ENCODE measurements at places on chromosomes 4 and X. TPM values are rescaled to one million over a fixed set of nuclear protein-coding genes. Genes with fewer than 3 reads are reported as not detected.

DNA sequence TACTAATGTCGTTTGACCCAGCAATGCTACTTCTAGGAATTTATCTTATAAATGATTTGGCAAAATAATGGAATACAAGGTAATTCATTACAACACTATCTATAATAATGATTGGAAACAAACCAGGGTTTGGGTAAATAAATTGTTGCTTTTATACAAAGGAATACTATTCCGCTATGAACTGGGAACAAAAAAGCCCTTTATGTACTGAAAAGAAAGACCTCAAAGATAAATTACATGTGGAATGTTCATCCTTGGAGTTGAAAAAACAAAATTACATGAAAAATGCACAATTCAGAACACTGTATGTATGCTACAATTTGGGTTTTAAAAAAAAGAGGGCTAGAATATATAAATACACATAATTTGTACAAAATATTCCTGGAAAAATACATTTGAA, 5.2 kb upstream of the NUP54 start:
- DNase-seq, result no peak

DNA sequence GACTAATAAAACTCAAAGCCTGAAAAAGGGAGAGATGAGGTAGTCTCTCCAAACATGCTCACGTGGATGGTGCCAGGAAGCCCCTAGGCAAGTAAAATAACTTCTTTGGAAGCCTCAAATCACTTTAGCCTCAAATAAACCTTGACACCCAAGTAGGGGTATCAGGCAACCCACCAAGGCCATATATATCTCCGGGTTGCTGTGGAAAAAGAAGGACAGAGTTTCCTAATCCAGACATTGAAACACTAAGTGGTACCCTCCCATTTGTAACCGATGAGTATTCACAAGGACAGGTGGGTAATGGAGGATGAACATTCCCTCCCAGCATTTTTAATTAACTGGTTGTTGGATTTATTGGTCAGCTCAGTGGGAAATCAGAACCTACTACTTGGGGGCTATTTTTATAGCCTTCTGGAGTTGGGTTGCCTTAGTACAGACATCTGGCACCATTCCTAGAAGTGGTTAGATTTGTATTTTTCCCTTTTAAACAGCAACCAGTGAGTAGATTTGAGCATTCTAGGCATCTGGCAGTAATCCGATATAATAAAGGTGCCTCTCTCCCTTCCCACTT, 87.7 kb downstream of the GPC3 start:
- DNase-seq, result no peak

CYSLTR1 gene
- 0.50 TPM for total RNA-seq

DNA sequence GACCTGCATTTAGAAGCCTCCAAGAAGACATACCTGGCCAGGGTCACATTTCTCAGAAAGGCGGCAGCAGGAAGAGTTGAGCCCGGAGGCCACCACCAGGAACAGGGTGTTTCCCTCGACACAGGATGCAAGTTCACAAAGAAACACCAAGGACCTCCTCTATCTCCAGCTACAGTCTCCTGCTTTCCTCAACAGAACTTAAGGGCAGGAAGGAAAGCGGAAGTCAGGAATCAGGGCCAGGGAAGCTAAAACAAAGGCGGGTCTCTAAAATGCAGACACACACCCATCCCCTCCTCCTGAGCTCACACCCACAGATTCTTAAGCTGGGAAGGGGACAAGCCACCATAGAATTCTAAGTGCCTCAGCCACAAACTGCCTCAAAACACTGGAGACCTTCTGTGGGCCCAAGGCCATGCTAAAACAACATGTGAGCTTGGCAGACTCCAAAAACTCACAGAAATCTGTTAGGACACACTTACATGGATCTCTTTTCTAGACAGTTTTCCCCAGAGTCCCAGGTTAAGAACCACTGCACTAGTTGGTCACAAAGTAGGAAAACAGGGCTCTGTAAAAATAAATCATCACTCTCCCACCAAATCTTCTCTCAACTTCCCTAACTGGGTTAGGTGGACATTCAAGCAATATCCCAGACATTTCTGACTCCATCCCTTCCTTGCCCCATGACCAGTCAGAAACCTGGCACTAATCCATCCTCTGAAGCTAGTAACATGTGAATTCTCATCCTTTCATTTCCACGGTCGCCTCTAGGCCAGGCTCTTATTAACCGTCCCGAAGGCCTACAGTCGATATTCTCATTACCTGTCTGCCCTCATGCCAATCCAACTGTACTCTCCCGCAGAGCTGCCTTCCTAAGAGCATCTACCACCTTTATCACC, 163.2 kb downstream of the APBB2 start:
- DNase-seq, result no peak

- no peak for DNase-seq
These were observed 20.4 kb upstream of the FRMPD3 start for GRCh38 chrX:107429090-107429489.

DNA sequence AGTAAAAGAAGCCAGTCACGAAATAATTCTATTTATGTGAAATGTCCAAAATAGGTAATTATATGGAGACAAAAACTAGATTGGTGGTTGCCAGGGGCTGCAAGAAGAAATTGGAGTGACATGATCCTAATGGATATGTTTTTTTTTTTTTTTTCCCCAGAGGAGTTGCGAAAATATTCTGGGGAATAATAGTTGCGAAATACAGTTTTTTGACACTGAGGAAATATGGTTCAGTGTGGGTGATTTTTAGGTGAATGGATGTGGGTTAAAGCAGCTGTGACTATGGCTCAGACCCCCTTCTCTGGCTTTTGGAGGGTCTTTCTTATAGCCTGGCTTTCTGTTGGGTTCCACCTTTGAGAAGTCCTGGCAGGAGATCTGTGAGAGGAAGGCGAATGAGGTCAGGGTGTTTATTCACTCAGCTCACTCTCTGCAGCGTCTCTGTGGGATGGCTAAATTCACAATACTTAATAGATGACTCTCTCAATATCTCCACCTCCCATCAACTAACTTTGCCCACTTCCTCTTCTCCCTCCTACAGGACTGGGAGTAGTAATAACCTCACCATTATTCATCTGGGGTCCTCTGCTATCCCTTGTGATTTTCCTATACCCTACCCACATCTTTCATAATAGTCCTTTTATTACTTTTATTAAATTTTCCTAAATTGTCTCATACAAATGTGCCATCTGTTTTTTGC, 15.3 kb upstream of the RAB9B start:
- DNase-seq, result no peak

- no peak for DNase-seq
These were observed 484 bp downstream of the GALNTL6 start for GRCh38 chr4:171813526-171814250.

DNA sequence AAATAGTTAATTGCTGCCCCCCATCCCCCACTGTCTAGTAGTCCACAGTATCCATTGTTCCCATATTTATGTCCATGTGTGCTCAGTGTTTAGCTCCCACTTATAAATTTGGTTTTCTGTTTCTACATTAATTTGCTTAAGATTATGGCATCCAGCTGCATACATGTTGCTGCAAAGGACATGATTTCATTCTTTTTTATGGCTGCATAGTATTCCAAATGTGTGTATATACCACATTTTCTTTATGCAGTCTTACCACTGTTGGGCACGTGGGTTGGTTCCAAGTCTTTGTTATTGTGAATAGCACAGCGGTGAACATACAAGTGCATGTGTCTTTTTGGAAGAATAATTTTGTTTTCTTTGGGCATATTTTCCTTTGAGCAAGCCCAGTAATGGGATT, 113.0 kb upstream of the LNX1 start:
- DNase-seq, result no peak

MFAP3L gene
- total RNA-seq, result 102 TPM

RNF128 gene
- 60.4 TPM for total RNA-seq

NPNT gene
- 1.7 TPM for total RNA-seq

GRCh38 chrX:47802589-47802988, 34.1 kb upstream of the ZNF81 start:
- no peak for DNase-seq

GRCh38 chrX:109187473-109188168, 294.3 kb downstream of the GUCY2F start:
- no peak for DNase-seq

DNA sequence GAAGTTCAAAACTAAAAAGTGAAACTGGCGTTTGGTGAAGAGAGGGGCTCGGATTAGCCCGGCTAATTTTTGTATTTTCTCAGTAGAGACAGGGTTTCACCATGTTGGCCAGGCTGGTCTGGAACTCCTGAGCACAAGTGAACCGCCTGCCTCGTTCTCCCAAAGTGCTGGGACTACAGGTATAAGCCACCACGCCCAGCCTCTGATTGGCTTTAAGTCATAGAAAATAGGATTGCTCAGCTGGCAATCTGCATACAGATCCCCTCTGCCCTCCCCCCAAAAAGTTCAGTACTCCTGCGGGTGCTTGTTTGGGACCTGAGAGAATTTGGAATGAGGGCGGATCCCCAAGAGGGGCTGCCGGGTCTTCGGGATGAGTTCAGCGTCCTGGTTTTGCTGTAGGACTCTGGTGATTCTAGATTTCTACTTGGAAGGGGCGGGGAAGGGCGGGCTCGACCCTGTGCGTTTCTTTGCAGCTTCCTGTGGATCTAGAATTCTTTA, 537 bp upstream of the PRKX start:
- DNase-seq, result no peak

DNA sequence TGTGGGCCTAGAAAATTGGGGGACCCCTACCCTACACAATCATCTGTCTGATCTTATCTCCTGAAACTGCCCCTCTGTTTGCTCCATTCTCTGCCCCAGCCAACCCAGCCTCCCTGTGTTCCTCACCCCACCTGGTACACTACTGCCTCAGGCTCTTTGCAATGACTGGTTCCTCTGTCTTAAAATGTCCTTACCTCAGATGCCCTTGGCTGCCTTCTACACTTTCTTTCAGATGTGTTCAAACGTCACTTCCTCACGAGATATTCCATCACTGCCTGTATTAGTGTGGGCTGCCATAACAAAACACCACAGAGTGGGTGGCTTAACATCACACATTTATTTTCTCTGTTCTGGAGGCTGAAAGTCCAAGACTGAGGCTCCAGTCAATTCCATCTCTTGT, 29.2 kb downstream of the QDPR start:
- no peak for DNase-seq

PPP4R3C gene
- not detected for total RNA-seq

DNA sequence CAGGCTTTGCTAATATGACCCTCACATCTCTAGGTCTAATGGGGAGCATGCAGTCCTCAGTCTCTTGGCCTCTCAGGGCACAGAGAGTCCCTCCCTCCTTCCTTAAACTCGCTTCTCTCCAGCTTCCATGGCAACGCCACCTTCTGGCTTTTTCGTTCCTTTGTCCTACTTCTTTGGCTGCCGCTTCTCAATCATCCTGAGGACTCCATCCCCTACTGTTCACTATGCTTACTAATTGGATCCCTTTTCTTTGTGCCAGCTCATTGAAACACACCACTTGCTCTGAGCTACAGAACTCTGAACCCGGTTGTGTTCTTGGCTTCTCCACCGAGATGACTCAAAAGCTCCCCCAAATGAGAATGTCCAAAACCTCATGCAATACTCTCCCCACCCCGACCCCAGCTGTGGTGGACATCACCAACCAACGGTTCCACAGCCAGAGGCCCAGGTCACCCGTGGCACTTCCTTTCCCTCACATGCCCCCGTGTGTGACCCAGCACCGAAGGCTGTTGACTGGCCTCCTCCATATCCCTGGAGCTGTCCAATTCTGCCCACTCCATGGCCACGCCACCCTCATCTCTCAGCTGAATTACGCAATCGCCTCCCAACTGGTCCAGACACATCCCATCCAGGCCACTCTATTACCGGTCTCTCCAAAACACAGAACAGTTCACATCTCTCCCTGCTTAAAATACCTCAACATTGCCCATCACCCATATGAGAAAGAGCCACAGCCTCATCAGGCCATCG, 34.7 kb downstream of the CRMP1 start:
- DNase-seq, result no peak

DKC1 gene
- total RNA-seq, result 18.7 TPM

DNA sequence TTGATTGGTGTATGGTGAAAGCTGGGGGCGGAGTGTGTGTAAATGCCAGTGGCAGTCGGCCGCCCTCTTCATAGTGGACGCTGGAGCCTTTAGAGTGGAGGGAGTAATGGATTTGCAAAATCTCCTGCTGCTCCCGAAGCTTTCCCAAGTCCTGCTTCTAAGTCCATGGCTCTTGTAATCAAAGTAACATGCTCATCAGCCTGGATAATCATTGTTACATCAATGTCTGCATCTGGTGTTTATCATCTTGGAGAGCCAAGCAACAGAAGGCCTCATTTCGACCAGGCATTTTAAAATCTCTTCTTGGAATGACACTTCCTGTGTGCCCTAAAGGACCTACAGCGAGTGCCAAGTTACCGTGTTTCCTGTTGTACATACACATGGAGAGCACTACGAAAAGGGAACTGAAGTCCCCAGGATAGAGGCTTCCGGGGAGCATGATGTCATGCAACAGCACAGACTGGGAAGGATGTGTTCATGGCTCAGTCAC, 32.2 kb downstream of the UNC5C start:
- DNase-seq, result no peak

GRCh38 chr4:80294206-80294605, 27.7 kb downstream of the FGF5 start:
- no peak for DNase-seq

RBPJ gene
- total RNA-seq, result 19.4 TPM

GPR34 gene
- total RNA-seq, result 4.5 TPM

ASB5 gene
- not detected for total RNA-seq

GRCh38 chr4:15658136-15658770, 3.1 kb upstream of the FBXL5 start:
- DNase-seq, result no peak

GRCh38 chr4:84985952-84986351, 19.5 kb upstream of the WDFY3 start:
- DNase-seq, result no peak

DNA sequence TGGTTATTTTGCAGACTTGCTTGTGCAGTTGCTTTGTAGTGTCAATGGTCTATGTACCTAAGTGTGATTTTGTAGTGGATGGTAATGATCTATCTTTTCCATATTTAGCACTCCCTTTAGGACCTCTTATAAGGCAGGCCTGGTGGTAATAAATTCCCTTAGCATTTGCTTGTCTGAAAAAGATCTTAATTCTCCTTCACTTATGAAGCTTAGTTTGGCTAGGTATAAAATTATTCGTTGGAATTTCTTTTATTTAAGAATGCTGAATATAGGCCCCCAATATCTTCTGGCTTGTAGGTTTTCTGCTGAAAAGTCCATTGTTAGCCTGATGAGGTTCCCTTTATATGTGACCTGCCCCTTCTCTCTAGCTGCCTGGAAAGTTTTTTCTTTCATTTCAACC, 10.6 kb upstream of the HSD17B13 start:
- no peak for DNase-seq

- no peak for DNase-seq
These were observed 54.4 kb downstream of the SOD3 start for GRCh38 chr4:24849756-24850155.

DNA sequence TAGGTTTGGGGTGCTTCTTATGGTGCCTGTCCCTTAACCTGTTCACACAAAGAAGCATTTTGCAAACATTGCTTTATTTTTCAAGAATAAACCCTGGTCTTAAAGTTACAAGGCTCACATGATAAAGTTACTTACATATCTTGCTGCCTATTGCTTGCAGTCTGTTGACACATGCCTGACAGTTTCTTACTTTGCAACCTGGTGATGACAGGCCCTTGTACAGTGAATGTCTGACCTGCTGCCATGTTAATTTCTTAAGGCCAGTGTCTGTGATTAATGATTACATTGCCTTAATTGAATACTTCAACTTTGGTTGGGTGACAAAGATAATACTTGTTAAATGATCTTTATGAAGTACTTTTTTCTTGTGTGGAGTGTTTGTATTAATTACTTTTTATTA, 49.9 kb downstream of the FIP1L1 start:
- DNase-seq, result no peak

- DNase-seq, result no peak
These were observed 325.5 kb upstream of the SLC7A11 start for GRCh38 chr4:138567696-138568095.

GRCh38 chr4:17058916-17059741, 160.7 kb upstream of the LDB2 start:
- DNase-seq, result no peak

XAGE2 gene
- not detected for total RNA-seq
